ENCODE measurements at places on chromosomes 3 and 15.

DNA sequence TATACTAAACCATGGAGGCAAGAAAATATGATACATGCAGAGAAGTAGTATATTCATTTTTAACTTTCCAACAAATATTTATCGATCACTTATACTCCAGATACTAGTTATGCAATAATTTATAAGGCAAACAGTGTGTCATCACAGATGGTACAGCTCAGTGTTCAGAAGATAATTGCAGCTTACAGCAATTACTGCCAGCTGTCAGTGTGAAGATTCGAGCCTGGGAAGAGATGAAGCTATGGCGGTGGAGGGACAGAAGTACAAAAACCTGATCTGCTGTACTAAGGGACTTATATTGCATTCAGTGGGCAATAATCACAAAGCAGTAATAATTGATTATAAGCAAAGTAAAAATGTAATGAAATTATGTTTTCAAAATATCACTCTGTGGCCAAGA lies 170.6 kb upstream of the EPHA3 start:
- DNase-seq = no peak

GRCh38 chr3:169660709-169661360 lies 2.7 kb downstream of the MECOM start:
- DNase-seq = no peak

DNA sequence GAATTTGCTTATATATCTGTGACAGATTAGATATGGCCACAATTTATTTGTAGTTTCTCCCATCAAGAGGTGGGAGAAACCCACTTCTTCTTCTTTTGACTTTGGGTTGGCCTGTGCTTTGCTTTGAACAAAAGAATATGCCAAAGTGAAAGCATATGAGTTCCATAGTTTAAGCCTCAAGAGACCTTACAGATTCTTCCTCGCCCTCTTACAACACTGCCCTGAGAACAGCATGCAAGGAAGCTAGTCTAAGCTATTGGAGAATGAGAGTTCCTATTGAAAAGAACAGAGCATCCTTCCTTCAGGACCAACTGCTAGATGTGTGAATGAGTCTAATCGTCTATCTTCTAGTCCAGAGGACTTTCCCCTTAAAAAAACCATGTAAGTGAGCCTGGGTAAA lies 394.8 kb downstream of the TUSC7 start:
- peak; percentile 18 for DNase-seq

DNA sequence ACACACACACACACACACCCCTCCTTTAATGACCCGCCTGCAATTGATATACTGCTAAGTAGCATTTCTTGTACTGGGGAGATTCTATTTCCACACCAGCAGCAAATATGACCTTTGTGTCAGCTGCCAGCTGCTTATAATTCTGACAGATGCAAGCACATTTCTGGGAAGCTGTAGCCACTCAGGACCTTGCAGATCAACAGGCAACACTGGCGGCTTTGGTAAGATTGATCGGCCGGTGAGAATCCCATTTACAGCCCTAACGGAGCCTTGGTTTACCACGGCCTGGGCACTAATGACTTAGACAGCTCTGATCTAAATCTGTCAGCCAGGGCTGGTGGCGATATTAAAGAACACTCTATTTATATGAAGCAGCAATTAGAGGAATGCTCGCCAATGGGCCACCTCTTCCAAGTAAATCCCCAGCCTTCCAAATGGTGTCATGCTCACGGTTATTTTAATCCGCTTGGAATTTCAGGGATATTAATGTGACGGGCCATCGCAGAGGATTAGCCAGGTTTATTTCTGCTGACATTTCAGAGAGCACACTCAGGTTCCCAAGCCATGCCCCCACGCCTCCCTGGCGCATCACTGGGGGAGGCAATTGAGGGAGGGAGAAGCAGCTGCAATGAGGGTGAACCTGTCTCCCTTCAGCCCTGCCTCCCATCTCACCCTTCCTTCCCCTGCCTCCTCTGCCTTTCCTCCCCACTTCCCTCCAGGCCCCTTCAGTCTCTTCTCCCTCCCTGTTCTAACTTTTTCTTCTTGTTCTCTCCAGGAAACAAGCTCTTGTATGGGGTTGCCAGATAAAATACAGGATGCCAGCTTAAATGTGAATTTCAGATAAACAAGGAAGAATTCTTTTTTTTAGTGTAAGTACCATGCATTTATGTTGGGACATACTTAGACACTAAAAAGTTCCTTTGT lies 287.0 kb downstream of the TLE3 start:
- no peak for DNase-seq

DNA sequence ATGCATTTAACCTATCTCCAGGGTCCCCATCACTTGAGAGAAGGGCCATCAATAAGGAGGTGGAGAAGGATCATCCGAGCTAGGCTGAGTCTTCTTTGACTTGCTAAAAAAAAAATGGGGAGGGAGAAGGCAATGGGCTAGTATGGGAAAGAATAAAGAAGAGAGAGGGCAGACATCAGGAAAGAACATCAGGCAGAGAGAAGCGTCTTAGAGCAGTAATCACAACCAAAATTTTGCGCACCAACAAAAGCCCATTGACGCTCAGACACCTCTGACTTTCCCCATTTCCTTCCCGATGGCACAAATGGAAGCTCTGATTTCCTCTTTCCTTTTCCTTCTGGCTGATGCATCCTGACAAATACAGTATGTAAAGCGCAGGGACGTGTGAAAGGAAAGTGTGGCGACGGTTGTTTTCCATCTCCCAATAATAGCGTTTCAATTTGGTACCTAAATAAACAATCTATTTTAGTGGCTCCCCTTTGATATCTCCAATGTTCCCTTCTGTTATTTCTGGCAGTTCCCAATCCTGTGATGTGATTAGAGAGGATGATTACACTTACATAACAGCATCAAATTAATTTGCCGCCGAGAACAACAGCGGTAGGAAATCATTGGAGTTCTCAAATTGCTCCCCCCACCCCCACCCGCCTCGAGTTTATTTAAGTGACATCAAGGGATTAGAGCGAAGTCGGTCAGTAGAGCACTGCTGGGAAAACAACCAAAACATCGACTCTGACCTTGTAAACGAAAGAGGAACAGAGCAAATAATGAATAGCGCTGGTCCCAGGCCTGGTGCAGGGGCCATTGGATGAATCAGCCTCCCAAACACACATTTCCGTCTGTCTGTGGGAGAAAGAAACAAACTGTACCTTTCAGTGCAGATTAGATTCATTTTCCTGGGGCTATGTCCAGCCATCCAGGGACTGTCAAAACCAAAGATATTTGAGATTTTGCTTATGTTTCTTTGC lies 273.3 kb upstream of the ICE2 start:
- DNase-seq = no peak

DNA sequence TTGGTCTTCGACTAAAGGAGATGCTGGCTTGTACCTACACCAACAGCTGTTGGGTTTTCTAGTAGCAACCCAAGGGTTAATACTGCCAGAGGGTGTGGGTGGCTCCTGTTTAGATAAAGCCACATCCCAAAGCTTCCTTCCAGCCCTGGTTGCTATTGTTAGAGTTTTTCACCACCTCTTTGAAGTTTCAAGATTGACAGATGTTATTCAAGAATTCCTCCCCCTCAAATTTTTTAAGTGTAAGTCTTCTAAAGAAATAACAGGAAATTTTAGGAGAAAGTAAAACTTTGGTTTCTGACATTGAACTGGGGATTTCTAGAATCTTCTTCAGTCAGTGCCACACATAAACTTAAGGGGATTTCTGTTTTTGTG lies 60.9 kb downstream of the TGFBR2 start:
- DNase-seq = no peak

DNA sequence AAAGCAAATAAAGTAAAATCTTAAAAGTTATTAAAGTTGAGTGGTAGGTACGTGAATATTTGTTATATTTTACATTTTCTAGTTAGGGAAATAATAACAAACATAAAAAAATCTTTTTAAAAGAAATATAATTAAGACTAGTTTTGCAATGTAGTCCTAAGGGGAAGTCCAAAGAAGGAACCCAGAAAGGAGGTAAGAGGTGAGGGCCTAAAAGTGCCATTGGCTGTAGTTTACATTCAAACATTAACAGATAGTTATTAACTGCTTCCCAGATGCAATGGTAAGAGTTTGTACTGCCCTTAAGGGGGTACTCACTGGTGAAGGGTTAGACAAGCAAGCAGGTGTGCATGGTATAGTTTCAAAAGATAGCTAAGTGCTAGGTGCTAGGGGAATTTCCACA lies 79.2 kb downstream of the B3GALNT1 start:
- DNase-seq = no peak

- no peak for DNase-seq
Observed at GRCh38 chr15:51348688-51349087, 7.2 kb downstream of the GLDN start.

- no peak for DNase-seq
Observed at GRCh38 chr3:56732109-56732508, 49.0 kb upstream of the TASOR start.

DNA sequence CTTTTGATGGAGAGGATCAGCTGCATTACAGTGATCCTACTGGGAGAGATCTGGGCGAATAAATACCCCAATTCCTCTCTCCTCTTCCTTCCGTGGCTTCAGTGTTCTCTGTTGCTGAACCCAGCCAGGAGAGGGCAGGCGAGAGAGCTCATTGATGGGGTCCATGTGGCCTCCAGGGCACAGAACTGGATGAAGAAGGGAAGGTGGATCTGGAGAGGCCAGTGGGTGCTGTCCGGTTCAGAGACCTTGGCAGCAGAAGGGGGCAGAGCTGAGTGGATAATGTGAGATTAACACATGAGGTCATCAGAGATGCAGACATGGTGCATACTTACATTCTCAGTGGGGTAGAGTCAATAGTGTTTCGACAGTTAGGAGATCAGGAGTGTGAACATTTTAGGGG lies 193.6 kb downstream of the CLSTN2 start:
- DNase-seq = peak; percentile 28

- no peak for DNase-seq
Observed at GRCh38 chr3:43331381-43331780, 45.0 kb downstream of the SNRK start.

DNA sequence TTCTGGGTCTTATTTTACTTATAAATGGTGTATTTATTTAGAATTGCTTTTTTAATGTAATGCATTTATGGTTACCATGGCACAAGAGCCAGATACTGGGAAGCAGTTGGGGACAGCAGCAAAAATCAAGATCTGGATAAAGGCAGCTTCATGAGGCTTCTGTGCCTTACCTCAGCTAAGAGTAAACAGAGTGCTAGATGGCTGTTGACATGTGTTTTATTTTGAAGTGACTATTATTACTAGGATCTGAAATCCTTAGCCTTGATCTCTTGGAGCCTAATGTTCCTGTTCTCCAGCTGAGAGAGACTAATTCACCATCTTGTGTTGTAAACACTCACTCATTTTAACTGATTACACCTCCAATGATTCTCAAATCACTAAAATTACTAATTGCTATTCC lies 317.8 kb downstream of the LPP start:
- no peak for DNase-seq
